ENCODE measurements at places on chromosomes 3 and 15.

DNA sequence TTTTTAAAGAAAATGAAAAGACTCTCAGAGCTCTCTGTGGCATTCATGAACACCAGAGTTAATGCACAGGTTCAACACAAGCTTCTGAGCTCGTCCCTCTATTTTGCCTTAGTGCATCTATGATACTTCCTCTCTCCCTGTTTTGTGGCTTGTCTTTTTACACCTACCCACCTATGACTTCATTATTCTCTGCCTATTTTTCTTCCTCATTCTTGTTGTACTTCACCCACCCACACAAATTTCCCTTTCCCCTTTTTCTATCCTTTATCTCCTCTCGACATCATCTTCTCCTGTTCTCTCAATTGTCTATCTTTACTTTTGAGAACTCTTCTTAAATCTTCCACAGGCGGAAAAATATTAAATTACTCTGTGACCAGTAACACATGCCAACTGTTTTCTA, 48.6 kb downstream of the OR5H15 start:
- no peak for DNase-seq

DNA sequence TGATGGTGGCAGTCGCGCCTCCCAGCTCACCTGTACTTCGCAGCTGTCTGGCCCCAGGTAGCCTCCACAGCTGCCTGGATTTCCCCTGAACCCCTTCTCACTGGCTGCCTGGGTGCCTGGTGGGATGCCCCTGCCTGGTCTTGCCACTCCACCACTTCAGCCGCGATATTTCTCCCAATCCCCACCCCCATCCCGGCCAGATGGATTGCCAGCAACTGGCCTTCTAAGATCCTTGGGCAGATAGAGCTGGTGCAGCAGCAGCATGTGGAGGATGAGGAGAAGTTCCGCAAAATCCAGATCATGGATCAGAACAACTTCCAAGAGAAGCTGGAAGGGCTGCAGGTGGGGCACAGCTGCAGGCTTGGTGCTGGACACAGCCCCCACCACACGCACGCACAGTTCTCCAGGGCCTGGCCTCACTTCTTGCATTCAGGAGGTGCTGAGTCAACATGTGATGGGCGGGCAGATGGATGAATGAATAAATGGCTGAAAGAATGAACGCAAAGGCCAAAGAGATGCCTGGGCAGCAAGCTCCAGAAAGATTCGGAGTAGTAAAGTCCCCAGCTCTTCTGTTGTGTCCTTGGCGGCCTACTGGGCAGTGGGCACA, 35.7 kb downstream of the DNAH1 start:
- DNase-seq: no peak

DNA sequence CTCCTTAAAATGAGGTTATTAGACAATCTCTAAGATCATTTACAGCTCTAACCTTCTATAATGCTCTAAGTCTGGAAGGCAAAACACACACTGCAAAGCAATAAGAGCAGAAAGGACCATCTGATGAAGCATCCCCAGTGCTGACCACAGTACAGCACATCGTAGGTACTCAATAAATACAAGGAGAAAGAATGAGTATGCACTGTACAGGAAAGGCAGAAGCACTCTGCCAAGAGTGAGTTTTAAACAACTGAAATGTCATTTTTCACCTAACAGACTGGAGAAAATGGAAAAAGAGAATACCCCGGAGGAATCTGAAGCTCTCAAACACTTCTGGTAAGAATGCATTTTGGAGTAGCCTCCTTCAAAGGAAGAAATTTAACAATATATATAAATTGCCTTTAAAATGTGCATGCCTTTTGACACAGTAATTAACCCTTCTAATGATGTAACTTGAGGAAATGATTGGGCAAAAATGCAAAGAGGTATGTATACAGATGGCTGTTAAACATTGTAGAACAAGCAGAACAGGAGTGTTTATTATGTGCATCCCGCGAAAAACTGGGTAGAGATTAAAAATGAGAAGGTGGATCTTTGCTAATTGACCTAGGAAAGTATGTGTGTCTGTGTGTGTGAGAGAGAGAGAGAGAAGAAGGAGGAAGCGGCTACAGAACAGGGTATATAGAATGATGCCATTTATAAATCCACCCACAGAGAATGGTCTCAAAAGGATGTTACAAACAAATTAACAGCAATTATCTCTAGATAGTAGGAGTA, 8.0 kb upstream of the OXTR start:
- DNase-seq: no peak

DNA sequence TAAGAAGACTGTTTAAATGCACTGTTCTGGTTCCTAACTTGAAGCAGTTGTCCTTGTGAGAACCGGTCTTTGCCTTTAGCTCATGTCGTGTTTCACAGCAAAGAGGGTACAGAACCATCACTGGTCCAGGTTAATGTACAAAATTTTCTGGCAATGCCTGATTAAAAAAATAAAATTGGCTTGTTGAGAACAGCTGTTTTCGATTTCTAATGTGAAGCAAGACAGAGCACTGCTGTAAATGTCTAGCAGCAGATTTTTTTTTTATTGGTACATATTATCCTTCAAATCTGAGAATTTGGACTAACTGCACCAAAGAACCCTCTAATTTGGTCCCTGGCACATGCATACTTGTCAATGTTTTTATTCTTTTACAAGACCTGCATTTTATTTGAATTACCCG, 103.3 kb downstream of the STT3B start:
- DNase-seq: no peak

GRCh38 chr15:51493892-51494291, 128.7 kb downstream of the DMXL2 start:
- no peak for DNase-seq

GRCh38 chr3:171614318-171614921, 154.2 kb upstream of the TNIK start:
- no peak for DNase-seq

DNA sequence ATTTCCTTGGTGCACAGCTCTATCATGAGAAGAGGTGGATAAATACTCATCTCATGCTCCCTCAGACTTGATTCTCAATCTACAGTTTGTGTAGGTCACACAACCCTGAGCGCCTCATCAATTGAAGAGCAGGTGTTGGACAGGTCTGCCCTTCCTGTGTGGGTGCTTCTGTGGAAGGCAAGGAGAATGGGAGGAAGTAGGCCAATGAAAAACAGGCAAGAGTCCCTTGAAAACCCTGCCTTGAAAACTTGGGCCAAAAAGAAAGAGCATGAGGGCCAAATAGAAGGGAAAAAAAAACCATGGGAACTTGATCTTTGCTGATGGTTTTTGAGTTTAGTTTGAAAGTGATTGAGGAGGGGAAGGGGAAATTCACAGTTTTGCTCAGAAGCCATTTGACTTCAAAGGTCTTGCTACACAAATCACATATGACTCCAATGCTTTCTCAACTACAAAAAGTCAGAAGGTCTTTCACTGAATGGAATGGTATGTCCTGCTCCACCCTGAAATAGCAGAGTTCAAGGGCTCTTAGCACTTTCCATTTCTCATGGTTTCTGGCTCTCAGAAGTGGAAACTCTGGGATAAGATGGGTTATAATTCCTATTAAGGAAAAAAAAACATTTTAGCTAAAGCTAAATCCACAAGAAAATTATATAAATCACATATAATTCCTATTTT, 37.2 kb upstream of the TM4SF1 start:
- no peak for DNase-seq

DNA sequence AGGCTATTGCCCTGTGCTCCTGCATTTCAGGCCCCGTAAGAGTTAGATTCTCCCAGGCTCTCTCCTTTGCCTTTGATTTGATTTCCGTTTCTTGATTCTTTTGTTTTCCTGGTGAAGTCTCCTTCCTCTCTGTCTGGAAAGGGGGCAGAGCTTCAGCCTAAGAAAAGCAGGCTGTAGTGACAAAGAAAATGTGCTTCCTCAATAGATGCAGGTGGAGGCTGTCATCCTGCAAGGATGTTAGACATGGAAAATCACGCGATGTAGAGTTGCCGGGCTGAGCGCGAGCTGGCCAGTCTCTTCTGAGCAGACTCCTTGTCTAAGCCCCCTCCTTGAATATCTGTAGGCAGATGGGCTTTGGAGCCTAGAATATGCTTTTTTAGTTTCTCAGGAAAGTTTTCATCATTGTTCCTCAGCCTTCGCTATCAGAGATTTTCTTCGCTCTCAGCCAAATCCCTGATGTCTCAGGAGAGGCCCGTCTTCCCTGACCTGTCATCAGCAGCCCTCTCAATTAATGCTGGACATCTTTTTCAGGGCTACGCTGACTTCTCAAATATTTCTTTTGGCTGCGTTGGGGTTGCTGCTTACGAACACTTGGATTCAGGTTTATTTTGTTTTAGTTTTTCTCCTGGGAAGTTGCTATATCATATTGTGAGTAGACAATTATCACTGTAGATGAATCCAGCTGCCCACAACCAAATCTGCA, 163.6 kb downstream of the ITPR1 start:
- DNase-seq: no peak

DNA sequence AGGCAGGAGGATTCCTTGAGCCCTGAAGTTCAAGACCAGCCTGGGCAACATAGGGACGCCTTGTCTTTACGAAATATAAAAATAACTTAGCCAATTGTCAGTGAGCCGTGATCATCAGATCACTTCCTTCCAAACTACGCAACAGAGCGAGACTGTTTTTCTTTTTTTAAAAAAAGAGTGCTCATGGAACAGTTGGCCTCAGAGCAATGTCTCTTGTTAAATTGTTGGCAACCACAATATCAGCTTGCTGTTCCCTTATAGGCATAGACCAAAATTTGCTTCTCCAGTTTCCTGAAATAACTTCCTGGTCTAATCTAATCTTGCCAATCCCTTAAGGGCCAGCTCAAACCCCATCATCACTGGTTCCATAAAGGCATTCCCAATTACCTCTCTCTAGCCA, 93.3 kb upstream of the SLC4A7 start:
- DNase-seq: no peak

DNA sequence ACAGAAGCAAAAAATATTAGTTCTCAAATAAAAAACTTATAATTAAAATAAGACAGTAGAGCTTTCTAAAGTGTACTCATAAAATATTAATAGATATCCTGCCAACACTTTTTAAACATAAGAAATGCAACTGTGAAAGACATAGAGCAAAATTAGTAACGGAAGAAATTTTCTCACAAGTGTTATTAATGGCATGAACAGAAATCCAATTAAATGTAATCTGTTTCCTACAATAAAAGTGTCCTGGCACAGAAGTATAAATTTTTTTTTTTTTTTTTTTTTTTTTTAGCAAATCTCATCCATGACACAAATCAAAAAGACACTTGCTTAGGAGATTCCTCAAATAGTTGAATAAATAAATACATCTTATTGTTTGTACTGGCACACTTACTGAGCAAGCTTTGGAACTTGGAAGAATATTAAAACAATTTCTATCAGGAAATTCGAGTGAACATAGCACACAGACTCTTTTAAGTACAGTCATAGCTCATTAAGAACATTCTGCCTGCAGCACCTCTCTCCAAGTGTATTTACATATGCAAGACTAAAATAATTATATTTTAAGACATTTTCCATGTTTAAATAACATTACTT, 227.2 kb upstream of the ROBO2 start:
- DNase-seq: no peak

- DNase-seq: no peak
These were observed 122.6 kb upstream of the SMAD3 start for GRCh38 chr15:66942649-66943390.

GRCh38 chr3:177378168-177378567, 180.9 kb upstream of the TBL1XR1 start:
- DNase-seq: no peak

GRCh38 chr15:90336705-90337141, 15.4 kb upstream of the ZNF774 start:
- peak; percentile 86 for DNase-seq

- DNase-seq: no peak
These were observed 104.4 kb downstream of the TMCO5A start for GRCh38 chr15:38038659-38039442.

DNA sequence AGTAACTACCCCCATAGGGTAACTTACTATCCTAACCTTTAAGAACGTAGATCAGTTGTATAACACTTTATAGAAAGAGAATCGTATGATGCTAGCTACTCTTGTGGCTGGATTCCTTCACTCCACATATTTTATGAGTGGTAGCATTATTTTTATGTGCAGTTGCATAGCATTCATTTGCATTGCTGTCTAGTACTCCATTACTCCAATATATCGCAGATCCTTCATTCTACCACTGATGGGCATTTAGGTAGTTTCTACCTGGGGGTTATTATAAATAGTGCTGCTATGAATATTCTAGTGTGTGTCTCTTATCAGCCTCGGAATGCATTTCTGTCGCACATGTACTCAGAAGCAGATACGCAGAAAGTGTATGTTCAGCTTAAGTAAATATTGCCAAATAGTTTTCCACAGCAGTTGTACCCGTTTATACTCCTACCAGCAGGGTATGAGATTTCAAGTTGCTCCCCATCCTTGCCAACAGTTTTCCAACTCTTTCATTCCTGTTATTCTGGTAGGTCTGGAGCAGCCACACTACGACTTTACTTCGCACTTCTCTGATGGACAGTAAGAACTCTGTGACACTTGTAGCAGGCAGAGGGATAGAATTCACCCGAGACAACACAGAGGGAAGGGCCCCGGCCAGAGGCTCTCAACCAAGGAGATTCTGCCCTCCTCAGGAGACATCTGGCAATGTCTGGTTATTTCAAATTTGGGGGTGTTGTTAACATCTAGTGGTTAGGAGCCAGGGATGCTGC, 9.8 kb upstream of the VGLL4 start:
- DNase-seq: no peak

DNA sequence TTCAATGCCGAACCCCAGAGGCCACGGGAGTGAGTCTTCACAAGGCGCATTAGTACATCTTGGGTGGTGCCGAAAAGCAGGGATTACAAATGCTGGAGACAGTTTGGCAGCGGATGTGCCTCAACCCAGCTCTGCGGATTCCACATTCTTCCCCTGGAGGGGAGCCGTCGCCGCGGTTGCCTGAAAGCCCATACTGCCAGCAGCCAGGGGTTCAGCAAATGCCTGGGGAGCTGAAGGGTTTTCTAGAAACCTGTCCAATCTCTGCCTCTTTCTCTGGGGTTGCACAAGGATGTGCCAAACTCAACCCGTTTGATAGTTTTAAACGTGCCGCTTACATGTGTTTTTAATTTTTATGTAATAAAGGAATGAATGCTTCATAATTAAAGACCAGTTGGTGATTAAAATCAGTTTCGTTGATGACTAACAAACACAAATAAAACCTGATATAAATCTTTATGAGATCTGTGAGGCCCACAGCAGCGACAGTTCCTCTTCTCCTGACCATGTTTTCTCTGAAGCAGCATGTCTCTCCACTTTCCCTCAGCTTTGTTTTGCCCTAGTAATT, 74.6 kb upstream of the LEKR1 start:
- DNase-seq: no peak

- no peak for DNase-seq
These were observed 85.0 kb downstream of the FBN1 start for GRCh38 chr15:48560321-48561051.

DNA sequence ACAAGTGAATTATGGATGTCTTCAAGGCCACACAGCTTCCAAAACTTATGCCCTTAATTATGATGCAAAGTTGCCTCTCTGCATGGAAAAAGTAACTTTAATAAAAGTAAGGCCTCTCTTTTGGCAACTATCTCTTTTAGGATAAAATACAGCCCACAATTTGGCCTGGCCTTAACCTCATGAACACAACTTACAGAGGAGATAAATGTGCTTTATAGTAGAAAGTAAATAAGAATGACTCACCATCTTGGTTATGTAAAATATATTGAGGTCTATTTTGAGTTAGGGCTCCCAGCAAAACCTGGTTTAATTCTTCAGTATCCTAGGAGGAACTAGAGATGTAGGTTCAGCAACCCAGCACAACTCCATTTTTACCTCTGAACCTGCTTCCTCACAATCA, 164.0 kb downstream of the ROBO2 start:
- DNase-seq: no peak

GRCh38 chr15:33131552-33132232, 62.8 kb downstream of the FMN1 start:
- DNase-seq: no peak
